ENCODE measurements at places on chromosomes 2 and 18.

GRCh38 chr18:25326361-25326952 lies 25.5 kb downstream of the ZNF521 start:
- no peak for DNase-seq

DNA sequence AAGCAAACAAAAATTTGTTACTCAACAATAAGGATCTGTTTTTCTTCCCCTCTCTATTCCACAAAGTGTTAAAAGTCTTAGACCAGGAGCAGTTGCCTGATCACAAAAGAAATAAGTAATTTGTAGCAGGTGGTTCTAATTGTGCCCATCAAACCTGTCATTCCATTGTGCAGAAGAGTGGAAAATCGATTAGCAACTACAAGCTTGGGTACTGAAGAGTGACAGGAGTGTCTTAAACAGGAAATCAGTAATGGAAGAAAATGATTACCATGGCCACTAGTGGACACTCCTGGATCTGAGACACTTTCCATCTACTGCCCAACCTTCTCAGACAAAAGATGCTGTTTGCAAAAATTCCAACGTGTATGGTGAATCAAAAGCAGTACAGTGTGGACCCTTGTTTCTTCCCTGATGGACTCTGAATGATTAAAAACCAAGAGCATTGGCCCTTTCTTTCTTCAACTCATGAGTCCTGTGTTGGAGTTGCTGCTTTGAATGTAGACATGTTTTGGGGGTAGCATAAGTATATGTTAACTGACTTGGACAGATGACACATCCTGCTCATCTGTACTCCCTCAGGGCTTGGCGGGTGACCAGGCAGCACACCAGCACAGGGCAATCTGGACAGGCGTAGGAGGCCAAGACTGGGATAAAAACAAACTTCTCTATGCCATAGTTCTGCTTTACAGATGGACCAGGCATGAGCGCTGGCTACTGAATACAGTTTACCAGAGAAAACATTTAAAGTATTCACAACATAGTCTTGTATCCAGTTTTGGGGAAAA lies 51.9 kb downstream of the PLA2R1 start:
- DNase-seq: no peak

GRCh38 chr2:177466337-177467195 lies 74.0 kb downstream of the AGPS start:
- no peak for DNase-seq

DNA sequence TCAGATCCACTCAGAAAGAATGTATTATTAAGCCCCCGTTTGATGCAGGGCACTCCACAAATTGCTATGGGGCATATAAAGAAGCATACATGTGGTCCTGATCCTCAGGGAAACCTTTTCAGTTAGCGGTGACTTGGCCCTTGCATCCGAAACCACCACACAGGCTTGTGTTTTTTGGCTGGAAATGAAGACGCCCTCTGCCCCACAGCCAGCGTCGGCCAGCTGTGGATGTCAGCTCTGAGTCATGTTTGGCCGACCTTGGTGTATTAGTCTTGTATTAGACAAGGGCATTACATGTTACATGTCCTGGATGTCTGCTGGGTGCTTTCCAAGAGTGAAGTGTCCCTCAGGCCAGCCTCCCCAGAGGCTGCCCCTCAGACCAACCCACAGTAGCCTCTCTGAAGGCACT lies 107.6 kb upstream of the MAP3K20 start:
- no peak for DNase-seq

GRCh38 chr2:55232863-55233657 lies 572 bp downstream of the RPS27A start:
- DNase-seq: no peak

DNA sequence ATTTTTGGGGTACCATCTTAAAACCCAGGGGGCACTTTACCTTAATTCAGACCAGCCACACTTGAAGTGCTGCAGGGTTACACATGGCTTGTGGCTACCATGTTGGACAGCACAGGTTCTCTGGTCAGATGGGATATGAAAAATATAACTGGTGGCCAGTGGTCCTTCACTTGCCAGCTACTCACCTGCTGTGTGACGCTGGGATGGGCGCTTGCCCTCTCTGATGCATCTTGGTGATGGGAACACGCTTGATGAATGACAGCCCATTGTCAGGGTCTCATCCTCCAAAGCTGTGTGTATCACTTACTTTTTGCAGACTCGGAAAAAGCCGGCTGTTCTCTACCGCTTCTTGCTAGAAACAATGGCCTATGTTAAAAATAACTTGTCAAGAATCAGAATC lies 22.5 kb downstream of the HJURP start:
- DNase-seq: no peak

DNA sequence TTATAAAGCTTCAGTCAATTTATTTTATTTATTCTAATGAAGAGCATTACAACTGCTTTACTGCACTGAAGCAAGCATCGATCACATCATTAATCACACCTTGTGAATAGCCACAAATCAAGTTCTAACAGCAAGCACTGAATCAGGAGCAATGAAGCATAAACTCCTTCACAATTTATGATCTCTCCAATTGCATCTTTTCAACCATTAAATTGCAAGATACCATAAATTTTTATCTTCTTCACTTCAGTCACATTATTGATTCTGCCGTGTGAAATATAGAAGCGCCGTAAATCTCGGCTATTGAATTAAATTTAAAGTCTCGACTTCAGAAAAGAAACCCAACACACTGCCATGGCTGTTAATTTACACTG lies 298.7 kb downstream of the CDCA7 start:
- no peak for DNase-seq

GRCh38 chr2:18311420-18312195 lies 248.8 kb downstream of the RDH14 start:
- DNase-seq: no peak

DNA sequence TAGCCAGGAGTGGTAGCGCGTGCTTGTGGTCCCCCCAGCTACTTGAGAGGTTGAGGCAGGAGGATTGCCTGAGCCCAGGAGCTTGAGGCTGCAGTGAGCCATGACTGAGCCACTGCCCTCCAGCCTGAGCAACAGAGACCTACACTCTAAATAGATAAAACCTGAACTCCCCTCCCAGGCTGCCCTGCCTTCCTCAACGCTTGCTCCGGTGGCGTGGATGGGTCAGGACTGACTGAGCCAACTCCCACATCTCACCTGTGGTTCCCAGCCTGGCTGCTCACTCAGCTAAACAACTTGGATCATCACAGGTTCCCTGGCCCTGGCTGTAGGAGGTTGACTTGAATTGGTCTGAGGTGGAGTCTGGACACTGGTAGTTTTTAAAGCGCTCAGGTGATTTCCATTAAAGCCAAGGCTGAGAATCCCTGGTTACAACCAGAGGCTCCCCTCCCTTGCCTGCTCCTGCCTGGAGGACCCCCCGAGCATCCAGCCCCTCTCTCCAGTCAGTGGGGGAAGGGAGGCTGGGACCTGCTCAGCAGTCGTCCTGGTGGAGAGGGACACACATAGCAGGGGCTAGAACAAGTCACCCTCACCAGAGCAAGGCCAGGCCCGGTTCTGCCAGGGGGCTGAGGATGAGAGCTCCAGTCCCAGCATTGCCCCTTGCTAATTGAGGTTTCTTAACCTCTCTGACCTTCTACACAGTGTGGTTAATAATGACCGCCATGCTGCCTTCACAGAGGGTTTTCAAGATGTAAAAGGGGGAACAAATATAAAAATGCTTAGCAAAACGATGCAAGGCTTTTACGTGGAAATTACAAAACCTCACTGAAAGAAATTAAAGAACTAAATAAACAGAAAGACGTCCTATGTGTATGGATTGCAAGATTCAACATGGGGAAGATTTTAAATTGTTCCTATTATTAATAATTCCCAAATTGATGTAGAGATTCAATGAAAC lies 46.9 kb upstream of the TAF1B start:
- DNase-seq: no peak

DNA sequence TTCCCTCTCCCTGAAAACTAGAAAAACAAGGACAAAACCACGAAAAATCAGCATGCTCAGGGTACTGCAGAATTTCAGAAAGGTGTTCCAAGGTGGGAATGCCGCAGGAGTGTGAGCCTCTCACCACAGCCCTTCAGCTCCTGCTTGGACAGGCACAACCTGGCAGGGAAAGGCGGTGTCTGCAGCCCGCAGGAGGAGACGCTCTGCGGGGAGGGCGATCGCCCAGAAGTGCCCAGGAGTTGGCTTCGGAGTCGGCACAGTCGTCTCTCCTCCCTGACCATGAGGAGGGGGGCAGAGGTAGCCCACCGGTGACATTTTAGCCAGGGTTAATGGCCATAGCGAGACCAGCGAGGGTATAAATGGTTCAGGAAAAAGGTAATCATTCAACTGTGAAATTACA lies 57.2 kb downstream of the TMEM18 start:
- no peak for DNase-seq

DNA sequence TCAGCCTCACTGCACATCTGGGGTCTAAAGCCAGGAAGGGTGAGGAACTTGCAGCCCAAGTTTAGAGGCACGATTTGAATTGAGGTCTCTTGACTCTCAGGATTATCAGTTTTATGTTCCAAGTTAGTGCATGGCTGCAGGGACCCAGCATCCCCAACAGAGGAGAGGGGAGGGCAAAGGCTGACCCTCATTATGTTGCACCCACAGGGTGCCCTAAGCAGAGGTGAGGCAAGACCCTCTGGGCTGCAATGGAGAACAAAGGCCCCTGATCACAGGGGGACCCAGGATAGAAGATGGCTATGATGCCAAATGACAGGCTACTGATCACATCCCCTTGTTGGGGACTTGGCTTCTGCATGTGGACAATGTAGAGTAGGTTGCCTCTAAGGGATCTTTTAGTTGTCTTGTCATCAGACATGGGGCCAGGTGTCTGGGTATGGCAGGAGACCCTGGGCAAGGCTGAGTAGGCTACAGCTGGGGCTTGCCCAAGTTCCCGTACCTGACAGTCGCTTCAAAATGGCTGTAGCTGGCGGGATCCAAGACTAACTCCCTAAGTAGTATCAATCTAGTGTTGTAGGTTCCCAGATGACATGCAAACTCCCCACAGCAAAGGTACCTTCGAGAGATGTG lies 4.5 kb upstream of the GDF7 start:
- no peak for DNase-seq

- no peak for DNase-seq
Observed at GRCh38 chr2:196169516-196169915, 1.9 kb downstream of the STK17B start.

DNA sequence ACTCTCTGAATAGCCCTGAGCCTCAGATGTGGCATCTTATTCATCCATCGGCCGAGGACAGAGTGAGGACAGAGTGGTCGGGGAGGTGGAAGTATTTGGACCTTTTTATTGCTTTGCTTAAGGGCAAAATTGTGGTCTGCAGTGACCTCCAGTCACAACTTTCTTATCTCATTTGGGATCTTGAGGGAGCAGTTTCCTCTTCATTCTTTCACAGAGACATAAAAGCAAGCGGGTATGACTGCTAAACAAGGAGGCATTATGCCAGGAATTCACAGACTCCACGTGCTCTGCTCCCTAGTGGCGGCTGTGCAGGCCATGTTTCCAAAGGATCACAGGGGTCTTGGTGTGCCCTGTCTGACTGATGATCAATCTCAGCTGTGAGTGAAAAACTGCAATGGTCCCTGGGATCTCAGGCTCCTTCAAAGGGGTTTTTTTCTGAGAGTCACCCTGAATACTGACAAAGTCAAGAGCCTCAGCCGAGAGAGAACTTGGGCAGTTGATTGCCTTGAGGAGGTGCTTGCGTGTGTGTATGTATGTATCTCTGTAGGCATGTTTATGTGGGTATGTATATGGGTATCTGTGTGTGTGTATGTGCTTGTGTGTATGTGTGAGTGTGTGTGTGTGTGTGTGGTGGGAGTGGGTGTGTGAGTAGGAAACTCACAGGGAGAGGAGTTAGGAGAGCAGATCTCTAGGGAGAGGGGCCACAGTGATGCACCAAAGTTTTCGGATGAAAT lies 47.7 kb downstream of the RAPGEF4 start:
- no peak for DNase-seq

DNA sequence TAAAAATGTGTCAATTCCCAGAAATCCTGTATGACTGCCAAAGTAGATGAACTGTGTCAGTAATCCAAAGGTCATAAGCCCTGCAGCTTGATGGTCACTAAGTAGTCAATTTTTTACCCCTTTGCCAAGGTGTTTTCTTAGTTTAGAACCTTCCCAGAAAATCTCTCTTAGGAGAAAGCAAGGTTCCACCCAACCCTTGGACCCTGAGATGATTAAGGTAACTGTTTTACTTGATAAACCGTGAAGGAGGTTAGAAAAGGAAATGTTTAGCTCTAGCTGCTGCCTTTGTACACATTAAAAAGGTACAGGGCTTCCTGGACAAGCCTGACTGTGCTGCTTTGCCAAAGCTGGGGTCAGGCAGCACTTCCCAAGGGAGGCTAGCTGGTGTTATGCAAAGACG lies 24.4 kb upstream of the LRP2 start:
- DNase-seq: no peak

GRCh38 chr2:99461828-99462483 lies 27.9 kb downstream of the REV1 start:
- no peak for DNase-seq

DNA sequence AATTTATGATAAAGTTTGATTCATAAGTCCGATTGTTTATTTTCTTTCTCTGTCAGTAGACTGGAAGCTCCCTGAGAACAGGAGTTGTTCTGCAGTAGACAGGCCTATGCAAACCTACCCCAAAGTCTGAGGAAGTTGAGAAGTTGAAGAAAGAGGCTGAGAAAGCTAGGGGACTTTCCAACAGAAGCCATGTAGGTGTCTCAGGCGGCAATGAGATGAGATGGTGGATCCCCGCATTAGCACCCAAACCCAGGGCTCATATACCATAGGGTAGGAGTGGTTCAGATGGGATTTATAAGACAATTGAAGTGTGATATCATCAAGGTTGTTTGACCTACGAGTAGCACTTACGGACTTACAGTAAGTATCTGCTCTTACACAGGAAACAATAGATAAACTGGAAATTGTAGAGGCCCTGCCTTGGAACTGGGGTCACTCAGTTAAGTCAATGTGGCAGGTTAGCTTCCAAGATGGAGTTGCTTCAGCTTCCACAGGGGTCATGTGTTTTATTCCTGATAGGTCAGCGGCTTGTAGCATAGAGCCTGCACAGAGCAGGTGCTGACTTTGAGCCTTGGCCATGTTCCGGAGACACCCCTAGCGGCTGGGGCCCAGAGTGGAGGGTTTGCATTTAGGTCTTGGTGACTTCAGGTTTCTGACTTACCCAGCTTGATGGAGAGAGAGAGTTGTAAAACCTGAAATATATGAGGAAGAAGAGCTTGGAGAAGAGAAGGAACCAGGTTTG lies 2.3 kb upstream of the PSD4 start:
- DNase-seq: no peak

- no peak for DNase-seq
Observed at GRCh38 chr18:56108478-56109367, 520.7 kb upstream of the TCF4 start.

GRCh38 chr2:11659115-11659475 lies 10.9 kb downstream of the NTSR2 start:
- no peak for DNase-seq

GRCh38 chr2:239155806-239156480 lies 244.9 kb downstream of the HDAC4 start:
- DNase-seq: no peak

DNA sequence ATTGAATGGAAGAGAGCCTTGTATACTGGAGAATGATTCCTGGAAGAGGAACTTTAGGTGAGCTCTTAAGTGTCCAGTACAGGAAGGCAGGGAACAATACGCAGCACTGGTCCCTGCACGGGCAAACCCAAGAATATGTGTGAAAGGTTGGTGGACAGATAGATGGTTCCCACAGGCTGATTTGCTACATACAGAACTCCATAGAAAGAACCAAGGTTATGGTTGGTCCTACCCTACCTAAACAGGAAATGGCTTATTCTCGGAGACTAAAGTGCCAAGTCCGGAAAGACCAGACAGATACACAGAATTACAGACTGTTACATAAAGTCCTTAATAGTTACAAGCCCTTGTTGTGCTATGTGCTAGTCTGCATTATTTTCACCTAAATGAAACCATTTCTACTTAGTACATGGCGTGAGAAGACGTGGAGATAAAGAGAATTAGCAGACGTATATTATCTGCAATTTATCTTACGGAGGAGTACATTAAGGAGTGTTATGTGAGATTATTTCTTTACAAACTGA lies 1.2 kb downstream of the REV1 start:
- DNase-seq: no peak

Measured in activated CD4-positive, alpha-beta T cell treated with anti-CD3 and anti-CD28 coated beads for 24 hours (primary cell).